ENCODE measurements at places on chromosomes 11 and 22.

GRCh38 chr11:6705905-6706535 is 22.9 kb upstream of the MRPL17 start:
- DNase-seq, result peak; percentile 50

- no peak for DNase-seq
Measured at GRCh38 chr11:67999201-67999629, 4.7 kb downstream of the UNC93B1 start.

GRCh38 chr22:44207981-44208317 is 27.2 kb downstream of the PARVG start:
- no peak for DNase-seq

DNA sequence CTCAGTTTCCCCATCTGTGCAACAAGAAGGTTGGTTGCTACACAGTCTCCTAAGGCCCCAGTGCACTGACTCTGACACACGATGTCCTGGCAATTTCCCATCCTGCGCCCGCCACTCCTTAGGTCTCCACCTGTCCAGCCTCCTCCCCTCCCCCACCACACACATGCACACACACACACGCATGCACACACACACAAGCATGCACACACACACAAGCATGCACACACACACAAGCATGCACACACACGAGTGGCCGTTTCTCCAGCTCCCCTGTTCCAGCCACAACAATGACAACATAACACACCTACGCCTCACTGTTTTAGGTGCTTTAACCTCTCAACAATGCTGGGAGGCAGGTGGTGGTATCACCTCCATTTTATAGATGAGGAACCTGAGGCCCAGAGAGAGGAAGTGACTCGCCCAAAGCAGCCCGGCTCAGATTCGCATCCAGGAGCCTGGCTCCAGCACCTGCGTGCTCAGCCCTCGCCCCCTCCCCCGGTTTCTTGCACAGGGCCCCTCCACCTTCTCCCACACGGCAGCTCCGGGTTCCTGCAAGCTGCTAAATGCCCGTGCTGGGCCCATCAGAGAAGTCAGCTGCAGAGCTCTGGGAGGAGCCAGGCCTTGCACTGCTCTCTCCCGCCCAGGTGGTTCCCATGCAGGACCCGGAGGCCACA is 13.0 kb downstream of the CYTH4 start:
- no peak for DNase-seq
